ENCODE measurements at places on chromosomes 16 and 17. TPM values are rescaled to one million over a fixed set of nuclear protein-coding genes. Genes with fewer than 3 reads are reported as not detected.

Gene TMEM101
- total RNA-seq: 26.8 TPM

Gene STXBP4
- total RNA-seq: 6.8 TPM

Gene RPS15A
- total RNA-seq: 2,241 TPM

Gene KIF2B
- total RNA-seq: not detected

Gene SLC35G6
- total RNA-seq: not detected

Gene RNF112
- 1.0 TPM for total RNA-seq

Gene GPT2
- total RNA-seq: 13.3 TPM

Gene MILR1
- 1.6 TPM for total RNA-seq

Gene TM4SF5
- total RNA-seq: 0.77 TPM

Gene GRB7
- total RNA-seq: 3.8 TPM

Gene CDH11
- total RNA-seq: 0.64 TPM

Data from A549 treated with dexamethasone at 1 μM for 4 hours (cell line).